Activated CD8-positive, alpha-beta memory T cell treated with anti-CD3 and anti-CD28 coated beads for 1 hour (primary cell): ENCODE measurements at places on chromosomes 4 and X.
A peak's percentile ranks its signal among the peaks of the same experiment; 100 is the strongest.

- no peak for DNase-seq
Observed at GRCh38 chr4:150849016-150849415, 166.1 kb downstream of the LRBA start.

DNA sequence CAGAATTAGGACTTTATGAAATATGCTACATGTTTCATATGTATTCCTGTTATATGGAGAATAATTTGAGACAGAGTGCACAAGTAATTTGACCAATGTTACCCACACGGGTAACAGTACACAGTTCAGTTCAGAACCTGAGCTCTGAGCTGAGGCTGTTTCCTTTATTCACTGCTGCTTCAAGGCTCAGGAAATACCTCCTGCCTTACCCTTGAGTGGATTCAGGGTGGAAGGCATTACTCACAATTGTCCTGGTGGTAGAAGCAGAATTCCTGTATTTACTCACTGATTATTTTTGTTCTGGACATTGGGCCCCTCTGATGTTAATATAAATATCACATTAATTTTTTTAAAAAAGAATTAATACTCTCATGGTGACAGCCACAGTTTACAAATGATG lies 73.5 kb upstream of the CAMK2D start:
- no peak for DNase-seq

GRCh38 chrX:96436105-96436504 lies 248.5 kb upstream of the DIAPH2 start:
- DNase-seq = no peak

GRCh38 chr4:103244251-103244650 lies 46.1 kb upstream of the CENPE start:
- no peak for DNase-seq

GRCh38 chr4:182354867-182355266 lies 111.7 kb downstream of the TENM3 start:
- DNase-seq = no peak

- peak; percentile 66 for DNase-seq
Observed at GRCh38 chr4:184825896-184826690, at the start of gene ACSL1. ACSL1 (minus strand) TSS chr4:184825968; CDS start chr4:184803514, 22,454 bp downstream.

DNA sequence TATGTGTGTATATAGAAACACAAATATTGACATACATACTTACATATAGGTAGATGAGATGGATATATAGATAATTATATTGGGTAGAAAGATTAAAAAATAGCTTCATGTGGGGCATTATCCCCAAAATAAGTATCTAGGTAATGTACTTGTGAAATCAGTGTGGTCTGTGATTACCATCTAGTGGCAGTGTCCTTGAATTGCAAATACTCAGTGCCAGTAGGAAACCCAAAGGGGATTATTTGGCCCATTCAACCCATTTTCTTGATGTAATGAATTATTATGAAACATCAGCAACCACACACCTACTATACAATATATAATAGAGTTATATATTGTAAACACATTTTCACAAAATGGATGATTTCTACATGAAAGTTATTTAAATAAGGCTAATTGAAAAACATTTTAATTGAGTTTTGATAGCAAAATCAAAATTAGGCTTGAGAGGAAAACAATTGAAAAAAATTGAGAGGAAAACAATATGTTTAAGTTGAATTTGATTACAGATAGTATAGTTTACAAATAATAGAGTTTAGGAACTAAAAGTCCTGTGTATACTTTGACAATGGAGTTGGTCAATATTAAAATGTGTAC lies 389.4 kb downstream of the GALNTL6 start:
- no peak for DNase-seq

- DNase-seq = no peak
Observed at GRCh38 chr4:16993956-16994840, 95.8 kb upstream of the LDB2 start.

DNA sequence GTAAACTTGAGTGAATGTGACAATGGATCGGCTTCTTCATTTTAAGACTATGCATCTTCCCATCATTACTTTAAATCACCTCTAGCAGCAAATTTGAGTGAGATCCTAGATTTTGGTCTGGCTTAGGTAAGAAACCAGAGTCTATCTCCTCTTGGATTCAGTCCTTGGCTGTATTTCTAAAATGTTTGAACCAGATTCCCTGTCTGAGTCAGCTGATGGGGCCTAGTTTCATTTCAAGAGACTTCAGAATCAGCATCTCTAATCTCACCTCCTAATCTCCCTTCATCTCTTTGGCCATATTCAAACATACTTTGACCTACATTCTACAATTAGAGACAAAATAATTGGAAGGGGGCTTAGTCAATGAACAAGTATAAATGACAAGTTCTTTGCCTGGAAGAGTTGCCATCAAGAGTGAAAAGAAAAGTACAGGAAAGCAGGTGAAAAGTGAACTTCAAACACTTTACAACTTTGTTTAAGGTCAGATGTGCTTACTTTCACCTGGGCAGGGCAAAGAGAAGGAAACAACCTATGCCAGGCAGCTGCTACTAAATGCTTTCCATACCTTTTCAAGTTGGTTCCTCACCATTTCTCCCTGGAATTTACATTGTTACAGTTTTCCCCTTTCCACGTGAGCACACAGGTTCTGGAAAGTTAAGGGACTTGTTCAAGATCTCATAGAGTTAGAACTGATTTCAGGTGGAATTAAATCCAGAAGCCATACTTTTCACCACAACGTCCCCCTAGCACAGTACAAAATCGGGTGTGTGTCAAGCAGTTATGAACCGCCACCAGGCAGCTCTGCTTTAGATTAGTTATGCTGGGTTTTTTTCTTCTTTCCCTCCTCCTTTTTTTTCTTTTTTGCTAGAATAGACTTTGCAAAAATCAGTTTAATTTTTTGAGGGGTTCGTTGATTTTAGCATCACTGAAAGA lies 30.7 kb upstream of the PITX2 start:
- no peak for DNase-seq

GRCh38 chrX:13346646-13347045 lies 26.8 kb upstream of the ATXN3L start:
- no peak for DNase-seq

GRCh38 chr4:161907590-161907955 lies 256.2 kb downstream of the FSTL5 start:
- DNase-seq = no peak

- no peak for DNase-seq
Observed at GRCh38 chrX:265502-265901, 15.7 kb upstream of the PLCXD1 start.

- no peak for DNase-seq
Observed at GRCh38 chr4:140703463-140703862, 52.7 kb downstream of the TBC1D9 start.

- DNase-seq = no peak
Observed at GRCh38 chr4:104727643-104728042, 232.9 kb upstream of the CXXC4 start.

DNA sequence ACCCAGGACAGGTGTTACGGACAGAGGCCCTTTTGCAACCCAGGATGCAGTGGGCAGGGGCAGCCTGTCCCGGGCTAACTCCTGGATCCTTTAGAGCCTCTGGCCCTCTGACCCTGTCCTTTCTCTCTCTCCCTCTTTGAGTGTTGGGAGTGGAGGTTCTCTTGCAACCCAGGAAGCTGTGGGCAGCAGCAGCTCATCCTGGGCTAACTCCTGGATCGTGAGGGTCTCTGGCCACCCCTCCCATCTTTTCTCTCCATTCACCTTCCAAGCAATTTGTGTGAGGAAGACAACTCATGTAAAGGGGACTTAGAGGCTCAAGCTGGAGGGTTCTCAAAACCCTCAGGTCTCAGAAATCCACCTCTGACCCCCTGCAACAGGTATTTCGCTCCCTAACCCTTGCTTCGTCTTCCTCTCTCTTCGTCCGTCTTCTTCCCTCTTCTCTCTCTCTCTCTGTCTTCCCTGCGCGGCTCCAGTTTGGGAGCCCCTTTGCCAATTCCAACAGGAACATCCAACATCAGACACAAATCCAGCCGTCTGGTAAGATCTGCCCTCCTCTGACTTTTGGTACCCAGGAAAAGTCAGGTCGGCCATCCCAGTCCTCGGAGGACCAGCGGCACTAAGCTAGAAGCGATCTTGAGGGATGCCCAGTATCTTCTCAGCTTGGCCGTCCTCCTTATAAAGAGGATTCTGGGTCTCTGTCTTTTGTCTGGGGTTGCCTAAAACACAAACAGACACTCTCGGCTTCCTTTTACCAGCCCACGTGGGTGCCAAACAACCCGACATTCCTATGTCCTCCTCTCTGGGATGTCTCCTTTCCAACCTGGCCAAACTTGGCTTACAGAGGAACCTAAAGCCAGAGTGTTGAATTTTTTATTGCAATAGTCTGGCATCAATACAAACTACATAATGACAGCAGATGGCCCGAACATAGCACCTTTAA lies 7.9 kb downstream of the ASMTL start:
- no peak for DNase-seq

- no peak for DNase-seq
Observed at GRCh38 chrX:64456828-64457227, 61.6 kb upstream of the MTMR8 start.

DNA sequence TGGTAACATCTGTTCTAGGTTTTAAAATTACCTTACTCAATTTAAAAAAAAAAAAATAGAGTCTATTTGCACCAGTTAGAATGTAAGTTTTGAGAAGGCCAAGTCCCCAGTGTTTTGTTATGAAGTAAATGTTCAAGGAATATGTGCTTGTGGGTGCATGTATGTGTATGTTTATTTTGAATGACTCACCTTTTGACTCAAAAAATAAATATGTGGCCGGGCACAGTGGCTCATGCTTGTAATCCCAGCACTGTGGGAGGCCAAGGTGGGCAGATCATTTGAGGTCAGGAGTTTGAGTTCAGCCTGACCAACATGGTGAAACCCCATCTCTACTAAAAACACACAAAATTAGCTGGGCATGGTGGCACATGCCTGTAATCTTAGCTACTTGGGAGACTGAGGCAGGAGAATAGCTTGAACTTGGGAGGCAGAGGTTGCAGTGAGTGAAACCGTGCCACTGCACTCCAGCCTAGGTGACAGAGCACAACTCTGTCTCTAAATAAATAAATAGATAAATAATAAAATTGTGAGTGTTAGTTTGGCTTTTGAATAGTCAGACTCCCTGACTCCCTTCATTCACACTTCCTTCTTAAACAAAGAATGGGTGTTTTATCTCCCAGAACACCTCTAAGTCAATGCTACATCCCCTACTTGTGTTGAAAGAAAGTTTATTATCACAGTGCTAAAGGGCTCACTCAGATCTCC lies 511.3 kb upstream of the PCDH7 start:
- DNase-seq = no peak

- no peak for DNase-seq
Observed at GRCh38 chrX:25028726-25029125, 13.0 kb upstream of the ARX start.

DNA sequence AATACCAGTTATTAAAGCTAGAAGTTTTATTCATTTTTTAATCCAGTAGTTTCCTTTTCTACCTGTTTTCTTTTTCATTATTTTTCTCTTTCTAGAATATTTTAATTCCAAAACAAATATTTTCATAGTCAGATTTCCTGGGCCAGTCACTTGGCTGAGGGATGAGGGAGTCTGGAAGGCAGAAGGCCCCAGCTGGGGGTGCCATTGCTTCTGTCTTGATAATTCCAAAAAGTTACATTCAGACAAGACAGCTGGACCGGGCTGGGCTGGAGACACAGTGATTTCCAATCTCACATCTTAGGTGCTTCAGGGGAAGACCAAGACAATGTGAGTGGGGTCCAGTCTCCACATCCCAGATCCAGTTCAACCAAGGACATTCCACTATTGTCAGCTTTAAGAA lies 263.5 kb downstream of the TMA16 start:
- no peak for DNase-seq

- no peak for DNase-seq
Observed at GRCh38 chr4:1463088-1463926, 57.1 kb upstream of the NKX1-1 start.

- DNase-seq = no peak
Observed at GRCh38 chr4:82885410-82885809, 5.5 kb downstream of the SEC31A start.

GRCh38 chr4:113958766-113959538 lies 20.5 kb downstream of the ARSJ start:
- no peak for DNase-seq

- DNase-seq = no peak
Observed at GRCh38 chr4:28357990-28358389, 1497.3 kb downstream of the STIM2 start.

DNA sequence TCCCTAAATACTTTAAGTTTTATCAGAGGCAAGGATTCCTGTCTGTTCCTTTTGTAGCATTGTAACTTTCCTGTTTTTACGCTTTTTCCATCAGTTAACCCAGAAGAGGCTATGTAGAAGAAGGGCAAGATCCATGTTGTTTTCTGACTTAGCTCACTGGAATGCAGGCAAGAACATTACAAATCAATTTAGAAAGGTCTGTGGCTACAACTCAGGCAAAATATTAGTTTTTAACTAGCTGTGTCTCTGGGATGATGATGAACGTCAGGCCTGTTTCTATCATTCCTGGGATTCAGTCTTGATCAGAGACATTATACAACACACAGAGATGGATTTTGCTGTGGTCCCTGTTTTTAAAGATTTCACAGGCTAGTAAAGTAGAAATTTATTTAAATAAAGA lies 813.0 kb upstream of the POU3F4 start:
- DNase-seq = no peak

DNA sequence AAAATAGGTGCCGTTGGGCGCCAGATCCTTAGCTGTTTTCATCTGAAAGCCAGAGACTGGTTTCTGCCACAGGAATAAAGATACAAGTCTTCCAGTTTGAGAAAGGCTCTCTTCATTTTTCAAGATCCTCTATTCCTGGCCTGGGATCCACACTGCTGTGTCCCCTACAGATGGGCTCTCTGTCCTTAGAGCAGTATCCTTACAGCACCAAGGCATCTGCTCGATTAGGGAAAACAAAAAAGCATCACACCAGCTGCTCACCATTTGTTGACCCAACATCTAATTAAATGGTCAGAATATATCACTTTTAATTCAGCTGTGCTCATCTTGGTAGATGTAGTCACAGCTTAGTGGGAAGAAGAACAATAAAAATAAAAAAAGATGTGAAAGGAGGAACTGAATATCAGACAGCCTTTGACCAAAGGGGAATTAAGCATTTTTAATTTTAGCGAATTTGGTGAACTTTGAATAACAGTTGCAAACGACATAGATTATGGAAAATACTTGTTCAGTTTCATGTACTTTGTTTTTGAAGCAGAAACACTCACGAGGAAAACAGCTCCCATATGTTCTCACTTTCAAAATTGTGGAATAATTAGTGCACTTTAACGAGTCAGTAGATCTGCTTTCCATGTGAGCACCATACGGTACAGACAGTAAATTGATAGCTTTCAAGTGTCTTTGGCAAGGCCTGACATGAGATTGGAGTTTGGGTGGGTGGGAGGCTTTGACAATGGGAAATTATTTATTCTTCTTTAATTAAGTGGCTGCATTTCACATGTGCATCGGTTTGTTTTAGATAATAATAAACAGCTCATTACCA lies 148.4 kb upstream of the CLNK start:
- DNase-seq = no peak

- no peak for DNase-seq
Observed at GRCh38 chrX:47227334-47227583, 5.5 kb upstream of the USP11 start.

GRCh38 chr4:177508662-177509061 lies 66.4 kb upstream of the AGA start:
- DNase-seq = no peak

DNA sequence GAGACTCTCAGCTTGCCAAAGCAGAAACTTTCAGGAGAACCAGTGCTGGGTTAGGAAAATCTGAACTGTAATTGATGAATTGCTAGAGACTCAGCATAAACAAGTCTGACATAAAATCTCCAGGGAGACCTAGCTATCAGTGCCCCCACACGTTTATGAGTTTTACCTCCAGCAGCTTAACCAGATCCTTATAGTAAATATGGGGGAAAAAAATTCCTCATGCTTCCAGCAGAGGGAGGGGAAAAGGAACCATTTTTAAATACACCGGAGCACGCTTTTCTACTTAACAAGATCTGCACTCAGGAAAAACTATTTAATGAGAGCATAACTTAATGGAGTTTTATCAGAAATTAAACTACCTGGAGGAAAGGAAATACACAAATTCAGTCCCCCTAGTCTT lies 1040.7 kb upstream of the INTU start:
- no peak for DNase-seq
